Prostate gland (tissue), 2 donors: ENCODE measurements at places on chromosomes 12 and 14. TPM values are rescaled to one million over a fixed set of nuclear protein-coding genes. Genes with fewer than 3 reads are reported as not detected.

Gene MEG3
- total RNA-seq: 135 TPM

Gene MANSC4
- total RNA-seq: not detected

Gene SIX1
- 25.0 TPM for total RNA-seq

Gene KERA
- not detected for total RNA-seq

Gene TAC3
- total RNA-seq: not detected

Gene GPR65
- 0.57 TPM for total RNA-seq

Gene DBX2
- total RNA-seq: not detected

Gene WASHC3
- total RNA-seq: 110 TPM

Gene P2RX7
- total RNA-seq: 1.4 TPM

Gene C12orf50
- total RNA-seq: not detected

DNA sequence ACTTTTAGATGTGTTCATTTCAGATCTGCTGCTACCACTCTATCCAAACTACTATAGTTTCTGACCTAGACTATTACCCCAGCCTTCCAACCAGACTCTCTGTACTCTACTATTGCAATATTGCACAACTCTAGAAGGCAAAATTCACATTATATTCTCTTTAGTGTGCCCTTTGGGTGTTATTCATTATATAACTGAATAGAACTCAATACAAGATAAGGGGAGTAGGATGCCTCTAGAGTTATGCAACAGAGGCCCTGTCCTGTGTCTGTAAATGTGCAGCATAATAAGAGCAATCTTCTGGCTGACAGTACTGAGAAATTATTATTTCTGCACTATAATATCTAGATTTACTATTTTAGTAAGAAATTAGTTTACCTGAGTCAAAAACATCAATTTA lies 63.1 kb downstream of the LRRC9 start:
- no peaks in the 10 kb centered on the region for H3K27me3 ChIP-seq
- H3K36me3 ChIP-seq: no peaks in the 10 kb centered on the region
- no peak overlapping the region for H3K27ac ChIP-seq
- DNase-seq: no peak

DNA sequence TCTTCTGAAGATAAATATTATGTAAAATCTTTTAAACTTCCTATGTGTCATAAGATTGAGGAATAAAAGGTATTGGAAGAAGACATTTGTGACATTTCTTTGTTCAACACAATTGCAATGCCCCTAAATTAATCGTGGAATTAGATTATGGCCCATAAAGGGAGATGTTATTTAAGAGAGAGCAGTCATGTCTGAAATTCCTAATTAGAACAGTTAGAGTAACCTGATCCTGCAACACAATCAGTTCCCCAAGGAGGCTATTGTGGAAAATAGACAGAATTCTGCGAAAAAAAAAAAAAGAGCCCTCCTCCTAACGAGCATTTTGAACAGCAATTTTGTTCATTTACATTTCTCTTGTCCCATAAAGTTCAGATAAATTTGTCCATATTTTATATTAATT lies 339.5 kb downstream of the PAWR start:
- no peak for DNase-seq
- no peaks in the 10 kb centered on the region for H3K36me3 ChIP-seq
- no peaks in the 10 kb centered on the region for H3K27me3 ChIP-seq
- H3K4me3 ChIP-seq: no peak overlapping the region

- no peak for DNase-seq
- H3K36me3 ChIP-seq: no peaks in the 10 kb centered on the region
- H3K4me1 ChIP-seq: no peaks in the 10 kb centered on the region
- H3K27me3 ChIP-seq: no peaks in the 10 kb centered on the region
- H3K27ac ChIP-seq: no peak overlapping the region
- H3K4me3 ChIP-seq: no peak overlapping the region
Observed at GRCh38 chr12:120835657-120836056, 68.5 kb downstream of the SPPL3 start.

DNA sequence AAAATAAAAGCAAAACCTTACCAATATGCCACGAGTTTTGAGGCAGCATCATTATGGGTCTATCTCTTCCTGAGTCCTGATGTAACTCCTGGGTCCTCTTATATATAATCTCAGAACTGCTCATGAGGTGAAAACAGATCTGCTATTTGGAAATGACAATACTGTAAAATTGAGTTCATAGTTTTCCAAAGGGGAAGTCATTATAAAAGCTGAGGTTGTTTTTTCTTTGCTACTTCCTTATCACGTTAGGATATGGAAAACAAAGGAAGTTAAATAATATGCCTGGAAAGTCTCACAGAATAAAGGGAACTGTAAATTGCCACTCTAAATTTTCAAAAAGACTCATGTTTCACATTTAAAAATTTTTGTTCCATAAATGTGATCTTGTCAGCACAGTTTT lies at the start of gene CD163L1:
Gene CD163L1 (minus strand): TSS at position 78 of the 400 bp plus-strand sequence. CDS start 26 bp downstream, at position 52.
- DNase-seq: no peak
- H3K4me1 ChIP-seq: no peaks in the 10 kb centered on the region
- H3K4me3 ChIP-seq: no peak within 1 kb of the TSS
- no peak within 1 kb of the TSS for H3K27ac ChIP-seq
- H3K27me3 ChIP-seq: no peaks in the 10 kb centered on the region
- no peaks in the 10 kb centered on the region for H3K36me3 ChIP-seq

- no peaks in the 10 kb centered on the region for H3K36me3 ChIP-seq
- no peak for DNase-seq
- H3K4me3 ChIP-seq: no peak overlapping the region
- no peaks in the 10 kb centered on the region for H3K4me1 ChIP-seq
- H3K27ac ChIP-seq: no peak overlapping the region
Observed at GRCh38 chr12:93361151-93361919, 16.4 kb upstream of the NUDT4 start.

- no peak overlapping the region for H3K27ac ChIP-seq
- H3K4me1 ChIP-seq: no peaks in the 10 kb centered on the region
- no peak for DNase-seq
- H3K27me3 ChIP-seq: no peaks in the 10 kb centered on the region
- H3K36me3 ChIP-seq: no peaks in the 10 kb centered on the region
Observed at GRCh38 chr12:117090816-117091711, 8.2 kb downstream of the TESC start.

DNA sequence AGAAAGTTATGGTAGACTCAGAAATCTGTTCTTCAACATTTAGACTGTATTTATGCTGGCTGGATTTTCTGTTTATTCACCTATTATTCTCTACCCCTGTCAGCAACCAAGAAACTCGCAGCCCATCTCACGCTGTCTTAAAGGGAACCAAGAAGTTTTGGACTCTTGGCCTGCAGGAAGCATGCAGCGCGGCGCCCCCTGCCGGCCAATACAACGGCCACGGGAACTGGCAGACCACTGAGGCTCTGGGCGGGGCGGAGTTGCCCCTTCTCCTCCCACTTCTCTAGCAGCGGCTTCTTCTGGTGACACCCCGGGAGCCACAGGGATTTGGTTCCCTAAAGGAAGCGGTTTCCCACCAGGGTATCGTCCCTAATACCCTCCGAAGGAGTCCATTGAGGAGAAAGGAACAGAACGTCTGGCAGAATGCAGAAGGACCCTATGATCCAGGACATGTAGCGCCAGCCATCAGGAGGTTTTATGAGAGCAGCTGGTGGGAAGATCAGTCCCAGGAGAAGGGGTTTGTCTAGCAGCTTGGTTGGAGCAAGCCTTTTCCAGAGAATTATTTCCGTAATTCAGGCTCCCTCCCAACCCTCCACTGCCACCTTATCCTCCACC lies 21.0 kb upstream of the RNASE2 start:
- H3K36me3 ChIP-seq: no peaks in the 10 kb centered on the region
- H3K27ac ChIP-seq: no peak overlapping the region
- H3K27me3 ChIP-seq: no peaks in the 10 kb centered on the region
- no peak for DNase-seq

- no peak overlapping the region for H3K4me3 ChIP-seq
- H3K27ac ChIP-seq: no peak overlapping the region
- DNase-seq: no peak
- H3K27me3 ChIP-seq: no peaks in the 10 kb centered on the region
Observed at GRCh38 chr14:29937116-29937515, 9.5 kb upstream of the PRKD1 start.

- no peak overlapping the region for H3K27ac ChIP-seq
- no peaks in the 10 kb centered on the region for H3K36me3 ChIP-seq
- H3K4me3 ChIP-seq: no peak overlapping the region
- no peaks in the 10 kb centered on the region for H3K27me3 ChIP-seq
- DNase-seq: no peak
- H3K4me1 ChIP-seq: no peaks in the 10 kb centered on the region
Observed at GRCh38 chr12:14307004-14307403, 58.5 kb upstream of the ATF7IP start.

DNA sequence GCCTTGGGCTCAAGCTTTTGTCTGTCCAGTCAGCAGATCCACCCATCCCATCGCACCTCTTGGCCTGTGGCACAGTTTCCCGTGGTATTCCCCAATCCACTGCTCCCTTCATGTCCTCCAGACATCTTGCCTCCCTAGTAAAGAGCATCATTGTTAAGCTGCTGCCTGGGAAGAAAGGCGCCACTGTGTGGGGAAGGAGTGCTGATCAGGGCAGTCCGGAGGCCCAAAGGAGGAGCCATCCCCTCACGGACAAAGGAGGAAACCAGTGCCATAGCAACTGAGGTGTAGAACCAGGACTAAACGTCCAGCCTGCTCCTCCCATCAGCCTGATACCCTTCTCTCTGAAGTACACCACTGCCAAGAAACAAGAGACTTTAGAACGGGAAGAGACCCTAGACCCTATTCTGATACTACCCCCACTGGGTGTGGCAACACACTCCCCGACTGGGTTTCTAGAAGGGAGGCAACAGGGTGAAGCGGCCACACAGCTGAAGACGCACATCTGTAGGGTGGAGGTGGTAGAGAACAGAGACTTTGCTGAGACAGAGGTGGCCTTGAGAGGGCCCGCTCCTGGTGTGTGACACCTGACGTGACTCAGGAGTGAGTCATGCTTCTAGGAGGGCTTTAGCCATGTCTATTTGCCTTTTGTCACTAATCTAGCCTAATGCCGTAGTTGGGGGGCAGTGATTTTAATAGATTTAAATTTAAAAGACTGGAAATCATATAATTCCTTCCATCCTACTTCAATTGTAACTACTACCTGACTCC lies 185.0 kb downstream of the DPF3 start:
- H3K27ac ChIP-seq: no peak overlapping the region
- no peaks in the 10 kb centered on the region for H3K36me3 ChIP-seq

DNA sequence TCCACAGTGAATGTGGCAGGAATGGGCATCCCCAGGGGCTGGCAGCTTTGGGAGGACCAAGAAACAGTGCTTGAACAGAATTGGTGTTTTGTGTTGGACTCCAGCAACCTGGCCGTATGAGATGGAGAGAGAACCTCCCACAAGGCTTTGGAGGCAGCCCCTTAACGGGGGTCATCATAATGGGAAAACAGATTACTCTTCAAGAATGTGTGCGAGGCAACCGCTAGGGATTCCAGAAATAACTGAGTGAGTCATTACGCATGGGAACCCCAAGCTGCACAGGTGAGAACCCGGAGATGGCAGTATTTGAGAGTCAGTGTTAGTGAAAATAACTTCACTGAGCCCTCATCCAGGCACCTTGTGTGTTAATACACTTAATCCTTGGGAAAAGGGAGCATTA lies 567.8 kb upstream of the TBX3 start:
- no peak for DNase-seq
- H3K4me1 ChIP-seq: no peaks in the 10 kb centered on the region
- no peak overlapping the region for H3K27ac ChIP-seq
- no peak overlapping the region for H3K4me3 ChIP-seq
- no peaks in the 10 kb centered on the region for H3K27me3 ChIP-seq

DNA sequence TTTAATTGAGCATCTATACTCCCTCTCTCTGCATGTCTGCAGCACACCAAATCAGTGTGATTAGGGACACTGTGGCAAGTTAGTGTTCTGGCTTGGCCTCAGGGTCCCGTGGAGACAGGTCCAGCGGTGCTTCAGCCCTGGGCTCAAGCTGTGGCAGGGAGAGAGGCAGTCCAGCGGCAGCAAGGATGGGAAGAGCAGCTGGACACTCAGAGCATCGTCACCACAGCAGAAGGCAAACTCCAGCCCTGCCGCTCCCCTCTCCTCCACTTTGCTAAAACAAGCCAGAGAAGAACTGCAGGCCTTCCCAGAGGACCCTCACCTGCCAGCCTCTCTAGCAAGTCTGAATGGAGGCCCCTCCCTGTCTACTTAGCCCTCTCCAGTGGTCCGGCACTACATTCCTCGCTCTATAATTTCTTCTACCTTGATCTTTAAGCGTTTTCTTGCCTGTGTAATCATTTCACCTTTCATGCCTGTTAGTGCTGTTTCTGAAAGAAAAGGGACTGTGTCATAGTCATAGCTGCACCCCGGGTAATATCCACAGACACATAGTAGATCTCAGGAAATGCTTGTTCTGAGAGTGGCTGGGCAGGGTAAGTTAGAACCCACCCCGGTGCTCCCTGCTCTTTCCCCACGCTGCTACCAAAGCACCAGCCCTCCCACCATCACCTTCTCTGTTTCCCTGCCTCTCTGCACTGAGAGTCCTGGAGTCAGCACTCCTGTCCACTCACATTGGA lies 22.1 kb downstream of the ZFP36L1 start:
- H3K27me3 ChIP-seq: no peaks in the 10 kb centered on the region
- no peaks in the 10 kb centered on the region for H3K4me1 ChIP-seq
- H3K4me3 ChIP-seq: no peak overlapping the region
- no peaks in the 10 kb centered on the region for H3K36me3 ChIP-seq
- H3K27ac ChIP-seq: no peak overlapping the region
- no peak for DNase-seq

GRCh38 chr12:62205346-62205745 lies 54.9 kb upstream of the USP15 start:
- no peak for DNase-seq
- no peaks in the 10 kb centered on the region for H3K27me3 ChIP-seq
- no peak overlapping the region for H3K27ac ChIP-seq
- no peak overlapping the region for H3K4me3 ChIP-seq

- DNase-seq: no peak
- H3K27me3 ChIP-seq: no peaks in the 10 kb centered on the region
- no peak overlapping the region for H3K27ac ChIP-seq
- H3K4me3 ChIP-seq: no peak overlapping the region
- no peaks in the 10 kb centered on the region for H3K36me3 ChIP-seq
Observed at GRCh38 chr14:46433381-46433780, 218.2 kb downstream of the RPL10L start.

GRCh38 chr12:1716911-1717310 lies 26.0 kb downstream of the ADIPOR2 start:
- no peak for DNase-seq
- no peak overlapping the region for H3K4me3 ChIP-seq
- H3K27ac ChIP-seq: no peak overlapping the region
- H3K4me1 ChIP-seq: no peaks in the 10 kb centered on the region

GRCh38 chr12:9648701-9649531 lies 20.6 kb upstream of the CLEC2D start:
- DNase-seq: no peak
- H3K36me3 ChIP-seq: no peaks in the 10 kb centered on the region
- H3K27me3 ChIP-seq: no peaks in the 10 kb centered on the region
- no peaks in the 10 kb centered on the region for H3K4me1 ChIP-seq

DNA sequence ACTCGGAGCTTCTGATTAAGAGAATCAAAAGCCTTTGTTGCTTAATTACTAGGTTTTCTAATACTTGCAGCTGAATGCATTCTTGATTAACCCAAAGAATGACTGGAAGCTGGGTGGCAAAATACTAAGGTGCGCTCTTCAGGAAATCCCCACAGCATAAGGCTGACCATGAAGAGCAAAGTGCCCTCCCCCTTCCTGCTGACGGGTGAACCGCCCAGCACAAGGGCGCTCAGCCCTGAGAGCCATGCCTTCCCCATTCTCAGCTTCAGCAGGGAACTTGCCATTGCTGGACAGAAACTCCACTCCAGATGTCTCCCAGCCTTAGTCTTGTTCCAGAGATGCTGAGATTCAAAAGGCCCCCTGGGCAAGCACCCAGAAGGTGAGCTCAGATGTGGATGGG lies 27.2 kb upstream of the FBRSL1 start:
- H3K36me3 ChIP-seq: no peaks in the 10 kb centered on the region
- peaks cover 2% of the 10 kb centered on the region for H3K27me3 ChIP-seq
- no peak overlapping the region for H3K4me3 ChIP-seq
- no peak overlapping the region for H3K27ac ChIP-seq
- H3K4me1 ChIP-seq: no peaks in the 10 kb centered on the region
